ENCODE measurements at places on chromosomes 1 and 21.
A peak's percentile ranks its signal among the peaks of the same experiment; 100 is the strongest.

- DNase-seq = no peak
These were observed 186.4 kb upstream of the ZNHIT6 start for GRCh38 chr1:85894651-85895050.

DNA sequence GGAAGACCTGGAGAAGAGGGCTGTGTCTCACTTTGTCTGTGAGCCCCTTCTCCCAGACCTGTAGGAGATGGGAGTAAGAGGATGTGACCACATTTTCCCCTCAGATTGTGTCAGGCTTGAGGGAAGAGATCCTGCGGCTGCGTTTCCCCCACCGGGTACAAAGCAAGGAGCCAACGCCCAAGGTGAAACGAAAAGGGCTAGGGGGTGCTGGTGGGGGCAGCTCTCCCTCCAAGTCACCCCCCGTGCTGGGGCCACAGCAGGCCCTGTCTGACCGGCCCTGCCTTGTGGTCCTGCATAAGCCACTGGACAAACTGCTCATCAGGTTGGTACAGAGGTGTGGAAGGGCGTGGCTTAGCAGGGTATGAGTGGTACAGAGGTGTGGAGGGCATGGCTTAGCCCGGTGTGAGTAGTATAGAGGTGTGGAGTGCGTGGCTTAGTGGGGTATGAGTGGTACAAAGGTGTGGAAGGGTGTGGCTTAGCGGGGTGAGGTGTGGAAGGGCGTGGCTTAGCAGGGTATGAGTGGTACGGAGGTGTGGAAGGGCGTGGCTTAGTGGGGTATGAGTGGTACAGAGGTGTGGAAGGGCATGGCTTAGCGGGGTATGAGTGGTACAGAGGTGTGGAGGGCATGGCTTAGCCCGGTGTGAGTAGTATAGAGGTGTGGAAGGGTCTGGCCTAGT is 30.6 kb downstream of the HYI start:
- no peak for DNase-seq

DNA sequence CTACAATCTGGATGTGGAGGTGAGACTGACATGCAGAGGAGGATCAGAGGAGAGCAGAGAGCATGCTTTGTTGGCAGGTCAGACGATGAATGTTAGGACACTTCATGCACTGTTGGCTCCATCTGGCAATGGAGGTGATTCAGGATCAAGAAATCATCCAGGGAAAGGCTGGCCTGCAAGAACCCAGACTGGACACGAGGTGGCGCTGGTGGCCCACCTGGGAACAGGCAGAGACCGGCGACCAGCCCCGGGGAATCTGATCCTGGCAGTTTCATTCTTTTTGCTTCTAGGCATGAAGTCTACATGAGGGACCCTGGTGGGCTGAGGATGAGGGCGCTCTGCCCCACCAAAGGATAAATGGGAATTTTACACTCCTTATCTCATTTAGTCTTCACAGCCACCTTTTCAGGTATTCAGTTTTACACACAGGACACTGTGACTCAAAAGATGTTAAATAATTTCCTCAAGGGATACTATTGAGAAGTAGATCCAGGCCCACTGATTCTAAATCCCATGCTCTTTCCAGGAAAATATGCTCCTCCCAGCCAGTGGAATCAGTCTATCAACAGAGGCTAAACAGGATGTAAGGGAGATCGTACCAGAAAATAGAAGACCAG is 26.2 kb upstream of the SCMH1 start:
- DNase-seq = peak; percentile 63

DNA sequence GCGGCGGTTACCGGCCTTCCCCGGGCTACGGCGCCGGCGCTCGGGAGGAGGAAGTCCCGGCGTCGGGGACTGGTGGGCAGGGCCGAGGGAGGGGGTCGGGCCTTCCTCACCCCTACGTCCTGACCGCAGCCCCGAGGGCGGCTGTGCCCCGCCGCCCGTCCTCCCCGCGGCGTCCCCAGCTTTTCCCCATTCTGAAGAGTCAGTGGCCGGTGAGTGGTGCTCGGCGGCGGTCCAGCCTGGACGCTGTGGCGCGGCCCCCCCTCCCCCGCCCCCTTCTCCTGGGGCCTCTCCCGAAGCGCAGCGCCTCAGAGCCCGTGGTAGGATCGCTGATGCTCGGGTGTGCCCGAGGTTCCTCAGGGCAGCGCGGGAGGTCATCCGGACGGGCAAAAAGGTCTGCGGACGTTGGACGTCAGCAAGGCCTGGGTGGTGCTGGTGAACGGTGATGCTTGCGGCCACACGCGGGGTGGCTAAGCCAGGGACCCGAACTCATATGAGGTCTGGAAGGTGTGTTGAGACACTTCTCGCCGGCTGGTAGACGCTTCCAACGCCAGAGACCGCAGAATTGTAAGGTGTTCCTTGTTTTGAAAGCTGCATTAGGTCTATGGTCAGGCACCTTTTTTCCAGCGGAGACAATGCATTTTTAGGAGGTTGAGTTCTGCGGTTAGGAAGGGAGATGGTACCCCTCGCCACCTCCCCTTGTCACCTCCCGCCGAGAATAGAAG is 725 bp downstream of the SLC25A33 start:
- peak; percentile 44 for DNase-seq

GRCh38 chr1:204104331-204105130 is 31.6 kb downstream of the SOX13 start:
- DNase-seq = no peak

GRCh38 chr1:160588468-160588867 is 9.2 kb upstream of the CD84 start:
- DNase-seq = no peak

DNA sequence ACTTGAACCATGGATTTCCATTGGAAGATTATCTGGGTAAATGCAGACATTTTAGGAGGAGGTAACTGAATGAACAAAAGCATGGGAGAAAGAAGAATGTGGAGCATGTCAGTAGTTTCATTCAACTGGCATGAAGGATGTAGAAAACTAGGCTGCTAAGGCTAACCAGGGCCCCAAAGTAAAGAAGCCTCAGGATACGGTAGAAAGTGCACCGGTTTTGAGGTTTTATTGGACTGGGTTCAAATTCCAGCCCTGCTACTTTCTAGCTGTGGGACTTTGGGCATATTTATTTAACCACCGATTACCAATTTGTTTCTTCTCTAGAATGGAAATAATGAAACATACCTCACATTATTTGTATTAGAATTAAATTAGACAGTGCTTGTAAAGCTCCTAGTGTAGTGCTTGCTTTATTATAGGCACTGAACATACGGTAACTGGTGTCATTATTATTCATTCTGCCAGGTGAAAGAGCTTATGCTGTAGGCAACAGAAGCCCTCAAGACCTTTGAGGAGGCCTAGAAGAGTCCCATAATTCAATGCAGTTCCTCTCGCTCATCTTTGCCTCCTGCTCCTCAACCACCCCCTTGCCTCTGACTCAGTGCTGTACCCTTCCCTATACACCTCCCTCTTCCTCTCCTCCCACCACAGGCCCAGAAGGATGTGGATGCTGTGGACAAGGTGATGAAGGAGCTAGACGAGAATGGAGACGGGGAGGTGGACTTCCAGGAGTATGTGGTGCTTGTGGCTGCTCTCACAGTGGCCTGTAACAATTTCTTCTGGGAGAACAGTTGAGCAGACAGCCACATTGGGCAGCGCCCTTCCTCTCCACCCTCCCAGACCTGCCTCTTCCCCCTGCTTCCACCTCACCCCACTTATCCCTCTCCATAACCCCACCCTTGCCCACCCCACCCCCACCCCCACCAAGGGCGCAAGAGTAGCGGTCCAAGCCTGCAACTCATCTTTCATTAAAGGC is 2.5 kb upstream of the CHTOP start:
- DNase-seq = no peak

DNA sequence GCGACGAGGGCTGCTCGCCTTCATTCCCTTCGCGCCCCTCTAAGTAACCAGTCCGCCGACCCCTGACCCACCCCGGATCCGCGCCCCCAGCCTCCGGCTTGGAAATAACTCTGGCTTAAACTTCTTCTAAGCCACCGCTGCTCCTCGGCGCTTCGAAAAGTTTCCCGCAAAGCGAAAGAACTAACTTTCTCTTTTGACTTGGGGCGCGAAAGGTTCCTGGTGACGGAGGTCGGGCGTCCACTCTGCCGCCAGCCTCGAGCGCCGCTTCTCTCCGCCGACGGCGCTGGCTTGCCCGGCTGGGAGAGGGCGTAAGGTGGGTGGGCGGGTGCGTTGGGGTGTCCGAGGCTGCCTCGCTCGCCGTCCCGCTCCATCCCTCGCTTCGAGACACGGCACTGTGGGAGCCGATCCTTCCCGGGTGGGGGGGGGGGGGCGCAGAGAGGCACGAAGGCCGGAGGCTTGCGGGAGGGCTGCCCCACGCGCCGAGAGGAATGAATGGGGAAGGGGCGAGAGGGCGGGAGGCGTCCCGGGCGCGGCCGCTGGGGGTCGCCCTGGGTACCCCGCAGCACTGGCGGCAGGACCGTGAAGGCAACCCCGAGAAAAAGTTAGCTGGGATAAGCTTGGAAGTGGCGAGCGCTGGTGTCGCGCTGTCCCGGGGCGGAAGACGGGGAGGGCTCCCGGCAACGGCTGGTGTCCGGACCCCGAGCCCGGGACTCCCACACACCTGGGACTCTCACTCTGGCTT is 569 bp downstream of the ATF3 start:
- no peak for DNase-seq

DNA sequence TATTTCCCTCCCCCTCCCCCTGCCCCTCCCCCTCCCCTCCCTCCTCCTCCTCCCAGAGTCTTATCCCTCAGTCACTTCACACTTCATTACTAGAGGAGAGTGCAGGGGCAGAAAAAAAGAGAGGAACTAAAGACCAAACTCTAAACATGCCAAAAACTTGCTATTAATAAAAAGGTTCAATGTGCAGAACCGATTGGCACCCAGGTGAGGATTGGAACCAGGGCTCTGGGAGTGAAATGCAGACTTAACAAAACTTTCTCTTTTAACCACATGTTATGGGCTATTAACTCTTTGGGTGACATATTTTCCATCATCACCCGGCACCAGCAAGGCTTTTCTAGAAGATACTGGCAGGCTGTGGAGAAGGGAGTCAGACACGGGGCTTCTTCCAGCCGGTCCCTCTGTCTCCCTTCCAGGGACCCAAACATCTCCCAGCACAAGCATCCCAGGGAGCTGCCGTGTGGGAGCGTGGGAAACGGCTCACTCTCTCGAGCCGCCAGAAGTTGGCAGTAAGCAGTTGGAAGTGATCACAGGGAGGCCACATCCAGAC is 13.6 kb downstream of the NID1 start:
- no peak for DNase-seq

DNA sequence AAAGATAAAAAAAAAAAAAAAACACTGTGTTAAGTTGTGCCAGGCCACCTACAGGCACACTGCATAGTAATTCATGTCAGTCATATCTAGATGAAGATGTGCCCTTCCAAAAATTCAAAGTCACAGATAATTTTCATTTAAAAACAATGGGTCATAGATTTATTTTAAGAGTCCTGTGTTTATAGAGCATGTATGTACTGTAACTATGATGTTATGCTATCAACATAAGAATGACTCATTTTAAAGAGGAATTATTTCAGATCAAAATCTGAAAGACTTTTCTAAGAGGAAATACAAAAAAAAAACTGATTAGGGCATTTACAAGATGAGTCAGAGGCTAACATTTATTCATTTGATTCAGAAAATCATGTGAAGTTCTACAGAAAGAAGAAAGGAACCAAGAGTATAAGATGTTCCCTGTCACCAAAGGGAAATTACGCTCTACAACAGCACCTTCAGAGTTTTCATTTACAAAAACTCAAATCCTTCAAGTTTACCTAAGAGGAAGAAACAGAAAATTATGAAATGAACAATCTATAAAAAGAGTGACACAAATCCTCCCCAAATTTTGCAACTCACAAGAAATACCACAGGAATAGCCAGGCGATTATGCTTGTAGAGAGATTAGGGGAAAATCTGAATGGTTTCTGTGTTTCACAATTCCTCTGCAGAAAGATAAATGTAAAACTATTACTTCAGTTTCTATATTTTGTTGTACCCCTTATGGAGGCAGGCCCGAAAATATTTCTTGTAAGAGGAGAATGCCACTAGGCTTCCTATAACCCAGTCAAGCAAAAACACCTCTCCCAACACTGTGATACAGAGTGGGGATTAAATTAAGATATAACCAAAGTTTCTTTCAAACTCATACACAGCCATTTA is 13.8 kb downstream of the TP53BP2 start:
- DNase-seq = no peak

- no peak for DNase-seq
These were observed 23.4 kb downstream of the MRAP start for GRCh38 chr21:32322103-32322502.

- no peak for DNase-seq
These were observed 49.3 kb downstream of the AZIN2 start for GRCh38 chr1:33130297-33130696.

- no peak for DNase-seq
These were observed 3.0 kb downstream of the HLX start for GRCh38 chr1:220882061-220882891.

DNA sequence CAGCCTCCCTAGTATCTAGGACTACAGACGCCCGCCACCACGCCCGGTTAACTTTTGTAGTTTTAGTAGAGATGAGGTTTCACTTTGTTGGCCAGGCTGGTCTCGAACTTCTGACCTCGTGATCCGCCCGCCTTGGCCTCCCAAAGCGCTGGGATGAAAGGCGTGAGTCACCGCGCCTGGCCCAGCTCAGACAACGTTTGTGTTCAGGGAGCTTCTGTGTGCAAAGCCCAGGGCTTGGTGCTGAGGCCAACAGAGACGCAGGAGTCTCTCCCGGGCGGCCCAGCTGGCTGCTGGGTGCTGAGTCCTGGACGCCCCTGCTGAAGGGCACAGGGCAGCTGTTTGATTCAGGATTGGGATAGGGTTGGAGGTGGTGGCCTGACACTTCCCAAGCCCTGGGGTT is 3.0 kb downstream of the PRKCZ start:
- no peak for DNase-seq

GRCh38 chr1:48936436-48936835 is 159.7 kb upstream of the BEND5 start:
- no peak for DNase-seq

DNA sequence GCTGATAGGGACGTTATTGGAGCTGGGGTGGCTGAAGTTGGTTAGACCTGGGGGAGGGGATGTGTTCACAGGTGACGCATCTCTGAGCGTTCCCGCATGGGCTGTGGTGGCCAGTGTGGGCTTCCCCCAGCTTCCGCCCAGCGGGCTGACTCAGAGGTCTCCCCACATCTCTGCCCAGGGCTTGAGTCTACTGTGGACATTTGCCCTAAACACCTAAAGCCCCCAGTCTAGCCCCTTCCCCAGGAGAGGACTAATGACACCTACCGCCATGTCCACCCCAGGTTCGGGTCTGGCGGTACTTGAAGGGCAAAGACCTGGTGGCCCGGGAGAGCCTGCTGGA is 2.0 kb downstream of the AGRN start:
- DNase-seq = no peak

GRCh38 chr1:101108111-101108500 is 82.5 kb upstream of the DPH5 start:
- DNase-seq = no peak

GRCh38 chr21:10273196-10273595 is 248.2 kb upstream of the TPTE start:
- no peak for DNase-seq

DNA sequence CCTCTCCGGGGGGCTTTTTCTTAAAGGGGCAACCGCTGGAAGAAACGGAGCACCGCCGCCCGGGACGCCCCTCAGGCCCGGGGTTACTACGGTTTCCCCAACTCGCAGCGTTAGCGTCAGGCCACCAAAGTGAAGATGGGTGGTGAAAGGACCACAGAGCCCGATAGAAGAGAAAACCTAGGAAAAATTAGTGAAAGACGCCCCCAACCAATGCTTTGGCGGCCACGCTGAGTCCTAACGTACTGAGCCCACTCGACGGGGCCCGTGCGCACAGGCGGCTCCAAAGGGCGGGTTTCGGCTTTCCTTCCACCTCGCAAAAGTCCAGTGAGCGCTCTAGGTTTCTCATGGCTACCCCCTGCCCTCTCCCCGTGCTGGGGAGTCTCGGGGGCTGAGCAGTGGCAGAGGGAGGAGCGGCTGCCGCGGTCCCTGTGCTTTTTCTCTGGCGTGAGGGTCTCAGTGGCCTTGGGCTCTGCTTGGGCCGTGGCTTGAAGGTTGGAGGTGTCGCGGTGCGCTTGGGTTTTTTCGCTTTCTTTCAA is 12.2 kb upstream of the SPEN start:
- peak; percentile 64 for DNase-seq
